ENCODE measurements at places on chromosomes 7 and 10.
A peak's percentile ranks its signal among the peaks of the same experiment; 100 is the strongest.

DNA sequence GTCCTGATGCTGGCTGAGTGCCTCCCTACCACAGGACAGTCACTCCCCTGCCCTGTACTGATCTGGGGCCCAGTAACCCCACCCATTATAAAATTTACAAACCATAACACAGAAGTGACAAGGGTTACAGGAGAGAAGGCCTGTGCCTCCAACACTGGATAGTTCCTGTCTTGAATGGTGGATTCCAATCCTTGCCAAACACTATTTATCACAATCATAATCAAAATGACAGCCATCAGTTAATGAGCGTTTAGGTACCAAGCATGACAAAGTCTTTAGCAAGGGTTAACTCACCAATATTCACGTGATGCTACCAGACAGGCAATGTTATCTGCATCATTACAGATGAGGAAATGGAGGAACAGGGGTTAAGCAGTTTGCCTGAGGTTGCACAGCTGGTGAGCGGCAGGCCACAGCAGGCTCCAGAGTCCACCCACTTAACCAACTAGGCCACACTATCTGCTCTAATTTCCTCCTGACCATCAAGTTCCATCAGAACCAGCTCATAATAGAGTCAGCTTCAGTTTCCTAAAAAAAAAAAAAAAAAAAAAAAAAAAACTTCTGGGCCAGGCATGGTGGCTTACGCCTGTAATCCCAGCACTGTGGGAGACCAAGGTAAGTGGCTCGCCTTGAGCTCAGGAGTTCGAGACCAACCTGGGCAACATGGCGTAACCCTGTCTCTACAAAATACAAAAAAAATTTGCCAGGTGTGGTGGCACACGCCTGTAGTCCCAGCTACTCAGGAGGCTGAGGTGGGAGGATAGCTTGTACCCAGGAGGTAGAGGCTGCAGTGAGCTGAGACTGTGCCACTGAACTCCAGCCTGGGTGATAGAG lies 14.2 kb downstream of the PDLIM1 start:
- H3K4me1 ChIP-seq = no peaks in the 10 kb centered on the region
- no peak overlapping the region for H3K4me3 ChIP-seq
- no peak for DNase-seq
- H3K36me3 ChIP-seq = no peaks in the 10 kb centered on the region

DNA sequence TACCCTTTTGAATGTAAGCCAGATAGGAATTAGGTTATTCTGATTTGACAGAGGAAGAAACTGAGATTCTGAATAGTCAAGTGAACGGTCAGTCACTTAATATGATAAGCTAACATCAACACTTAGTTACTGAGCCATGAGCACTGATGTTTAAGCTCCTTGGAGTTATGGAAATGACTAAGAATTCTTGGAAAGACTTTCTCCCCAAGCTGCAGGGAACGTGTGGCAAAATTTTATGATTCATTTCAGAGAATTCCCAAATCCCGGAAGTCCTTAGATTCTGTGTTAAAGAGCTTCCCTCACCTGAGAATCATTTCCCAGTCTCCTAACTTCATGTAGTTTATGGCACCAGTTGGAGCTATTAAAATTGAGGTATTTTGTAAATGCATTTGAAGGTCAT lies 330.9 kb downstream of the XPNPEP1 start:
- no peaks in the 10 kb centered on the region for H3K27me3 ChIP-seq
- no peak for DNase-seq
- no peaks in the 10 kb centered on the region for H3K36me3 ChIP-seq
- no peak overlapping the region for H3K27ac ChIP-seq
- H3K4me1 ChIP-seq = no peaks in the 10 kb centered on the region
- H3K4me3 ChIP-seq = no peak overlapping the region

DNA sequence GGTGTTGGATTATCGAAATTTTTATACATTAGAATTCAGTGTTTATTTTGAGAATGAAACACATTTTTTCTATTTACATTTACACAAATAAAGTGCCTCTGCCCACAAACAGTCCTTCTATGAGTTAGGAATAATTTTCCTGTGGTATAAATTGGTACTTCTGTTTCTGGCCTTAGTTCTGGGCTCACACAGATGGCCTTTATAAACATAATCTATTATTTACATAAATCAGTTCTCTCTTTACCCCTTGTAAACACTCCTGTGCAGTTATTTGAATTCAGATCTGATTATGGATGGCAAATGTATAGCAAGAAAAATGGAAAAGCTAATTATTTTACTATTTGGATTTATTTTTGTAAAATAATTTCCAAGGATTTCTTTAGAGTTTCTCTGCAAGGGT lies 143.2 kb downstream of the PRKG1 start:
- no peaks in the 10 kb centered on the region for H3K27me3 ChIP-seq
- H3K4me3 ChIP-seq = no peak overlapping the region
- no peaks in the 10 kb centered on the region for H3K36me3 ChIP-seq
- no peaks in the 10 kb centered on the region for H3K4me1 ChIP-seq
- no peak for DNase-seq

- no peaks in the 10 kb centered on the region for H3K4me1 ChIP-seq
- H3K27ac ChIP-seq = no peak overlapping the region
- no peaks in the 10 kb centered on the region for H3K36me3 ChIP-seq
- no peaks in the 10 kb centered on the region for H3K27me3 ChIP-seq
- DNase-seq = no peak
These were observed 102.8 kb downstream of the TNS3 start for GRCh38 chr7:47478926-47479711.

GRCh38 chr7:120468611-120469010 lies 195.6 kb downstream of the KCND2 start:
- H3K27ac ChIP-seq = no peak overlapping the region
- no peaks in the 10 kb centered on the region for H3K27me3 ChIP-seq
- H3K4me1 ChIP-seq = no peaks in the 10 kb centered on the region
- H3K4me3 ChIP-seq = no peak overlapping the region
- DNase-seq = no peak
- H3K36me3 ChIP-seq = no peaks in the 10 kb centered on the region

- H3K27ac ChIP-seq = no peak overlapping the region
- H3K4me1 ChIP-seq = no peaks in the 10 kb centered on the region
- peaks cover 6% of the 10 kb centered on the region for H3K27me3 ChIP-seq
- no peaks in the 10 kb centered on the region for H3K36me3 ChIP-seq
- no peak for DNase-seq
These were observed 201.8 kb downstream of the NSUN6 start for GRCh38 chr10:18449611-18450026.

- no peak overlapping the region for H3K27ac ChIP-seq
- H3K36me3 ChIP-seq = peaks cover 93% of the 10 kb centered on the region
- H3K27me3 ChIP-seq = no peaks in the 10 kb centered on the region
- no peaks in the 10 kb centered on the region for H3K4me1 ChIP-seq
These were observed 68.9 kb downstream of the RNF216 start for GRCh38 chr7:5712566-5712965.

DNA sequence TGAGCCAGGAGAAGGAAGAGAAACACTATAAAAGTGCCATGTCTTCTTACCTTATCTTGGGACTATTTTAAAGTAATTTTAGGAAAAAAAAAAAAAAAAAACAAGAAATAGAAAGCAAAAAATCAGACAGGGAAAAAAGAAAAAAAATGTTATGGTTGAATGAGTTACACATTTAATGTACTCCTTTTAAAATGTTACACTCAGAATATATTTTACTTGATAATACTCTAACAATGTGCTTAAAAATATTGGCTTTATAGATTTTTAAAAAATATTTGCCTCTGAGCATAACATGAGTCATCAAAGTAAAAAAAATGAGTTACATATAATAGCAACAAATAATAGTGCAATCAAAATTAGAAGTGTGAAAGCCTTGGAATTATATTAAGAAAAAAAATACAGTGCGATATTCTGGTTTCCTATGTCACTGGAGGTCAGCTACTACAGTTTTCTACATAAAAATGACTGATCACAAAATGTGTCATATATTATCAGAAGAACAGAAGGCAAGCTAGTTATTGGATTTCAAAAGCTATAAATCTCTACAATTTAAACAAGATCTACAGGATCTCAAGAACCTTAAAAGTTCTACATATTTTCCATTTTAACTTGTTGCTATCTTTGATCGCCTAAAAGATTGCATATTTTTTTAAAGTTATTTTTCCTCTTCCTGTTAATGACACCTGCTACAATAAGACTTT lies 231.1 kb upstream of the CCDC6 start:
- H3K4me3 ChIP-seq = no peak overlapping the region
- H3K4me1 ChIP-seq = no peaks in the 10 kb centered on the region
- H3K27me3 ChIP-seq = no peaks in the 10 kb centered on the region
- peaks cover 6% of the 10 kb centered on the region for H3K36me3 ChIP-seq
- DNase-seq = no peak

- peak overlapping the region; percentile 3 for H3K27ac ChIP-seq
- peaks cover 42% of the 10 kb centered on the region for H3K36me3 ChIP-seq
- DNase-seq = no peak
These were observed 35.3 kb downstream of the CAPZA2 start for GRCh38 chr7:116897661-116898060.

GRCh38 chr7:113730309-113730955 lies 188.4 kb downstream of the PPP1R3A start:
- DNase-seq = no peak
- no peaks in the 10 kb centered on the region for H3K27me3 ChIP-seq
- no peak overlapping the region for H3K27ac ChIP-seq
- H3K4me3 ChIP-seq = no peak overlapping the region

- H3K27me3 ChIP-seq = no peaks in the 10 kb centered on the region
- no peaks in the 10 kb centered on the region for H3K4me1 ChIP-seq
- no peak overlapping the region for H3K4me3 ChIP-seq
- no peak overlapping the region for H3K27ac ChIP-seq
These were observed 1095.4 kb upstream of the CELF2 start for GRCh38 chr10:9922126-9922870.

GRCh38 chr7:12570534-12571461 lies at the start of gene SCIN:
SCIN (plus strand) TSS chr7:12570720; CDS start chr7:12570787, 67 bp downstream.
- peak within 1 kb of the TSS; percentile 83 for H3K4me3 ChIP-seq
- peaks cover 8% of the 10 kb centered on the region for H3K4me1 ChIP-seq
- H3K27ac ChIP-seq = peak within 1 kb of the TSS; percentile 24
- peaks cover 48% of the 10 kb centered on the region for H3K27me3 ChIP-seq
- no peak for DNase-seq

- no peaks in the 10 kb centered on the region for H3K4me1 ChIP-seq
- DNase-seq = no peak
- no peak overlapping the region for H3K4me3 ChIP-seq
These were observed 522.5 kb downstream of the ETV1 start for GRCh38 chr7:13466874-13467547.

GRCh38 chr7:132759482-132760243 lies 183.4 kb upstream of the PLXNA4 start:
- H3K27ac ChIP-seq = no peak overlapping the region
- no peaks in the 10 kb centered on the region for H3K36me3 ChIP-seq
- H3K4me1 ChIP-seq = no peaks in the 10 kb centered on the region
- H3K4me3 ChIP-seq = no peak overlapping the region
- no peaks in the 10 kb centered on the region for H3K27me3 ChIP-seq
- DNase-seq = no peak

Measured in effector memory CD8-positive, alpha-beta T cell (primary cell).